ENCODE measurements at places on chromosomes 1 and 21.

DNA sequence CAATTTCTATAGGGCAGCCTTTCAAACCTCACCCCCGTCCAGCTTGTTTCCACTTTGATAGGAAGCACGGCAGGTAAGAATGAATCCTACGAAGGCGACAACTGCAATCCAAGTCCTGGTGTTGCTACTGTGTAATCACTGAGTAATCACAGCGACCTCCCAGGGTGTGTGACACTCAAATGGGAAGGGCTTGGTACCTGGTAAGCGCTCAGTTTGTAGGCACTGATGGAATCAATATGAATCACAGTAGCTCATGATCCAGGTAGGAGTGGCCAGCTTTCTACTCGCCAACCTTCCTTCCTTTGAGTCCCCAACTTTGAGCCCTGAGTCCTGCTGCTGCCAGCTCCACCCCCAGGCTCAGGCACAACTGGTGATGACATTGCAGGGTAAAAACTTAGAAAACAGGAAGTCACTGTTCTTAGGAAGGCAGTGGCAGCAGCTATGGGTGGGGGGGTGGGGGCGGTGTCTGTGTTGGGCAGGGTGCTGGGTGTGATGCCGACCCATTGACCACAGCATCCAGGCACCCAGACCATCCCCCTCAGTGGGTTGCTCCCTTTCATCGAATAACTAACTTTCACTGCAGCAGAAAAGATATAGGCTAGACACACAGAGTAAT, 70.7 kb downstream of the CD247 start:
- DNase-seq, result no peak

- DNase-seq, result no peak
Observed at GRCh38 chr1:114272593-114272992, 118.9 kb upstream of the SYT6 start.

GRCh38 chr1:88186911-88187310, 497.2 kb upstream of the PKN2 start:
- no peak for DNase-seq

- DNase-seq, result no peak
Observed at GRCh38 chr21:44984792-44985440, 45.1 kb downstream of the SLX9 start.

DNA sequence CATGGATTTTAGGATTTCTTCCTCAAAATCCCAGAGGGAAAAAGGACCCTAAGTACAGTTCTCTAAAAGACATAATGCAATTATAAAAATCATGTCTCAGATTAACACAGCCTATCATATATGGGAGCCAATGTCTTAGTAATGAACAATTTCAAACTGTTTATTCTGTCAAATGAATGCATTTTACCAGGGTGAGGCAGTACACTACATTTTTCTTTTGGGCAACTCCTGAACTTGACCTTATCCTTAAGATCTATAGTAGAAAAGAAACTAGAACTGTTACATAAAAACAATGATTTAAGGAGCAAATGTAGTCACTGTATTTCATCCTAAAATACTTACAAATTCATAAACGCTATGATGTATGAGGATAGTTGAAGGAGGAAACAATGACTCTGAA, 226.3 kb upstream of the B3GALT2 start:
- DNase-seq, result no peak

GRCh38 chr21:45109831-45110492, 35.6 kb downstream of the ADARB1 start:
- DNase-seq, result no peak

DNA sequence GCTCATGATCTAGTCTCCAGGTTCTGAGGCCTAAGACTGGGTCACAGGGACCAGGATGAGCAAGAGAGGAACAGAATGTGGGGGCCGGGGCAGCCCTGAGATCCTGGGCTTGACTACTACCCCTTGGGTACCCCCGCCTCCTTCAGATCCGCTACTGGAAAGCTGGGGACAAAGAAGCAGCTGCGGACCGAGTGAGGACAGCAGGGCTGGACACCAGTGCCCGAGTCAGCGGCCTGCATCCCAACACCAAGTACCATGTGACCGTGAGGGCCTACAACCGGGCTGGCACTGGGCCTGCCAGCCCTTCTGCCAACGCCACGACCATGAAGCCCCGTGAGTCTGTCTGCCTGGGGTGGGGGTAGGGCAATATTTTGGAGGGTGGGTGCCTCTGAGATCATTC, 12.5 kb downstream of the TMEM81 start:
- DNase-seq, result no peak

DNA sequence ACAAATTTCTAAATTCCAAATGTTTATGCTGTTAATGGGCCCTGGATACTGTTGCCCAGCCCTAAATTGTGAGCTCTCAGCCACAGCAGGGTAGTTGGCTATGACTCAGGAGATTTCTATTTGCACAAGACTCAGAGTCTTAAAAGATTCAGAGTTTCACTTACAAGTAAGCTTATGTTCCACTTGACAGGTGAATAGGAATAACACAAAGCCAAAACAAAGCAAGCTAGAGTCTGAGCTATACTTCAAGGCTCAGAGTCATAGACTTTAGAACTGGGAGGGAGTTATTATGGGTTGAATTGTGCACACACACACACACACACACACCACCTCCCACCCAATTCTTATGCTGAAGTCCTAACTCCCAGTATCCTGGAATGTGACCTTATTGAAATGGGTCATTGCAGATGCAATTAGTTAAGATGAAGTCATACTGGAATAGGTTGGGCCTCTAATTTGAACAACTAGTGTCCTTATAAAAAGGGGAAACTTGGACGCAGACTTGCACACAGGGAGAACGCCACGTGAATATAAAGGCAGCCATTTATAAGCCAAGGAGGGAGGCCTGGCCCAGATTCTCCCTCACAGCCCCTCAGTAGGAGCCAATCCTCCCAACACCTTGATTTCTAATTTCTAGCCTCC, 30.2 kb downstream of the PRDX6 start:
- DNase-seq, result no peak

GRCh38 chr1:184298440-184299405, 88.1 kb upstream of the C1orf21 start:
- DNase-seq, result no peak

- DNase-seq, result no peak
Observed at GRCh38 chr1:97308131-97308530, 586.5 kb downstream of the PTBP2 start.

GRCh38 chr1:96587222-96587621, 134.4 kb upstream of the PTBP2 start:
- DNase-seq, result no peak

- DNase-seq, result no peak
Observed at GRCh38 chr21:37582590-37582989, 216.0 kb downstream of the DYRK1A start.

DNA sequence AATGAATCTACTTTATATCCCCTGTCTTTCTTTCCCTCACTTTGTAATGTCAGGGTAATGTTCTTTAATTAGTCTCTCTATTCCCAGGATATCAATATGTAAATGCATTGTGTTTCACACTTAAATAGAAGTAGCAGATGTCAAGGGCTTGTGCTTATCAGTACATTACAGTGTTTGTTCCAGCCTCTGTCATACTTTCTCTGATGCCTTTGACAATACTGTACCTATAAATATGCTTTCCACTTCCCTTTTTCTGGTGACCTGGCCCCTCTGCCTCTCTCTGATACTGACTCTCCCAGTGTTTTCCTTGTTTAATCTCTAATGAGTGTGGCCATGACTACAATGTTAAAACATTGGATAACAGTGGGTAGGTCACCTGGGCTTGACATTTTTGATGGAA, 862.0 kb upstream of the NEGR1 start:
- no peak for DNase-seq

DNA sequence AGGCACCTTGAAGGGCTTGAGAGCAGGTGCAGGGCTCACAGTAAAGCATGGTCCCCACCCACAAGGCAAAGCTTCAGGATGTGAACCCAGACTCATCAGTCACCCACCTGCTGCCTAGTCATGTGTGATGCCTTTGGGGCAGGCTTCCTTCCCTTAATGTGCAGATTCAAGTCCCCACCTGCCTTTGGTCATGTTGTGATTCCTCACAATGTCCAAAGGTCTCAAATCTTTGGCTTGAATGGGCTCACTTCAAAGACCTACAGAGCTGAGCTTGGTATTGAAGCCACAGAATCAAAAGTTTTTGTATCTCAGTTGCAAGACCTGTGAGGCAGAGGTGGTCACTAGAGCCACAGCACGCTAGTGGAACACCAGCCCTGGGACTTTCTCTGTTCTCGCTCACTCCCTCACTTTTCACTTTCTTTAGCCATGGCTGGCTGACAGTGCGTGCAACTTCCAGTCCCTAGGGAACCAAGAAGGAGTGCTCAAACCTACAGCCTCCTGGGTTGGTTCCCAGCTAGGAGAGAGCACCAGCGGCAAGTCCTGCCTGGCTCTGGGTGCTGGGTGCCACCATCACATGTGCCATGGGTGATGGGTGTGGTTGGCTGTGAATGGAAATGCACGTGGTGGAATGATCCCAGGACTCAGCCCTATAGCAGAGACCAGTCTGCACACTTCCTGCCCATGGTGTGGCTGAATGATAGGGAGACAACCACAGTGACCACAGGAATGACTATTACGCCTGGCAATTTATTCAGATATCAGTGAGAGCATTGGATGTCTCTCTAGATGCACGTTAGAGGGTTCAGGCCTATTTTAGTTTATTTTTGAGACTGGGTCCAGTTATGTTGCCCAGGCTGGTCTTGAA, 26.4 kb upstream of the CLIC6 start:
- DNase-seq, result no peak

GRCh38 chr1:8540261-8540941, 222.5 kb downstream of the SLC45A1 start:
- DNase-seq, result no peak

GRCh38 chr1:86938450-86938849, 24.0 kb downstream of the HS2ST1 start:
- DNase-seq, result no peak

- no peak for DNase-seq
Observed at GRCh38 chr1:219555806-219556205, 57.1 kb downstream of the ZC3H11B start.

DNA sequence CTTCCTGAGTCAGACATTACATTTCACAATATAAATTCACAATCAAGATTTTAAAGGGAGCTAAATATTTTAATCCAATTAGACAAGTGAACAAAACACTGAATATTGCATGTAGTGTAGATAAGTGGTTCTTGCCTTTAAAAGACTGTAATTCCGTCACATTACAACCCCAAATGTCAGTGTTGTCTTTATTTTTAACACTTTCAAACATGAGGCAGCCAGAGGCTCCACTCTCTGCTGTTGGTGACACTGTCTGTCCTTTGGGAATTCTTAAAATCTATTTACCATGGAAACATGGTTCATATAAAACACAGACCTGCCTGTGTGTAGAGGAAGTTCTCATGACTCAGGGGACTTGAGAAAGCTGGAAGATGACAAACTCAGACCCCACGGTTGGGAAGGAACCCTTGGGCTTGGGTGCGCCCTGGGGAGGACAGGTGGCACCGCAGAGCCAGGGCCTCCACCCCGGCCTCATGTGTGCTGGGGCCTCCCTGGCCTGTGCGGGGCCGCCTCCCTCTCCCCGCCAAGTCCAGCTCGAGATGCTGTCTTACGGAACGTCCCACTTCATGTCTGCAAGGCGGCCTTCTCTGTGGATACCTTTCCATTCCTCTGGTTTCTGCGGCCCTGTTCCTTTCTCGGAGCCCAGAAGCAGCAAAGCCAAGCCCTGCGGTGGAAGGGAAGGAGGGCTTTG, 239.0 kb downstream of the SDCCAG8 start:
- no peak for DNase-seq

DNA sequence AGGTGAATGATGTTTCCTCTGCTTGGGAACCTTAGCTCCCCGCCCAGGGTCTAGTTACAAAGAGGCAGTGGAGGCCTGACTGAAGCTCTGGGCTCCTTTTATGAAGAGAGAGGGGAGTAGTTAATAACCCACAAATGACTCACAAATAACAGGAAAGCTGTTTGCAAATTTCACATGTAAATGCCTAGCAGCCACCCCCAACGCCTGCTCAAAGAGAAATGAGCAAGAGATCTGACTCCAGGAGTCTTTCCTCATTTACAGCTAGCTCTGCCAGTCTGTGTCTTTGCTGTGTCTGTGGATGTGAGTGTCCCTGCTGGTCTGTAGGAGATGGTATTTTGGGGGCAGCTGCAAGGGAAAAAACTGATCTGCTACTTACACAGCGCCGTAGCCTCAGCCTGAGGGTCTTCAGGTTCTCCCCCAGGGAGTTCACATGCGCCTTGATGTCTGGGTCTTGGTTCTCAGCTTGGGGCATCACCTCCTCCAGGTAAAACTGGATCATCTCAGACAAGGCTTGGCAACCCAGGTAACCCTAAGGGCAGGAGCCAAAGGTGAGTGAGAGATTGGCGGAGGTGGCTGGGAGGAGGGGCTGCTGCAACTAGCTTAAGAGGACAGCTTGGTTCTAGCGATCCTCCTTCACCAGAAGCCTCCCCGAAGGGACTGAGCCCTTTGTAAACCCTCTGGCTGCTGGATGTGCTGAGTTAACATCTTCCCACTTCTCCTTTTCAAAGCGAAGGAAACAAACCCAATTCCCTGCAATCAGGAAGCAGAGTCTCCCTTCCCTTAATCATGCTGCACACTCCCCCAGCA, at the start of gene IL19:
Gene IL19 (plus strand): TSS at position 243 of the 807 bp plus-strand sequence. CDS start 65,890 bp downstream, outside the sequence.
- DNase-seq, result no peak

DNA sequence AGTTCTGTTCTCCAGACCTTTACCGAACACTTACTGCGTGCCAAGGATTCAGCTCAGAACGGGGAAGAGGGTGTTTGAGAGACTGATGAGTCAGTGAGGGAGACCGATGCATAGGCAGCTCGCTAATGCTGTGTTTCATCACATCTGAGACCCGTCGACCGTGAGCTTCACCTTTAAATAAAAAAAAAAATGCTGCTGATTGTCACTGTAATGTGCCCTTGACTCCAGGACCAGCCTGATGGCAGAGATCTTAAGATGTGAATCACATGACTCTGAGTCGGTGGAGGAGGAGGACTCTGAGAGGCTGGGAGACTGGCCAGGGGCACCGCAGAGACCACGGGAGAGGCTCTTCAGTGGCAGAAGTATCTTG, 28.8 kb downstream of the SPSB1 start:
- DNase-seq, result no peak

GRCh38 chr1:31791131-31791858, 24.5 kb downstream of the SPOCD1 start:
- DNase-seq, result no peak

DNA sequence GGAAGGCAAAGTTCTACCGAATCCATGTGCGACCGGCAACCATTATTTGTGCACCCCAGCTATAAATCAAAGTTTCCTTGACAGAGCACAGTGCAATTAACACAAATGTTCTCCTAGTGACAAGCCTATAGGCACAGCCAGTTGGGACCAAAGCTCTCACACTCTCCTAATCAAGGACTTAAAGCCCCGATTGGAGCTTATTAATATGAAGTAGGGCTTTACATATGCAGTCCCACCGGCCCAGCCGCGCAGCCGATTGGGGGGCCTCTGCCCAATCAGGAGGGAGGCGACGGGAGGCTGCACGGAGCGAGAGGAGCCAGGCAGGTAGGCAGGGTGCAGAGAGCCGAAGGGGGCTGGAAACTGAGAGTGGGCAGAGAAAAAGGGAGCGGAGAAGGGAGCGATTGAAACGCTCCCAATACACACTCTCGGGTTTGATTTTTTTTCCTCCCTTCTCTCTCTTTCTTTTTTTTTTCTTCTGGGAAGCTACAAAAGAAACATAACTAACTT, at the start of gene ESRRG:
Gene ESRRG (minus strand): TSS at position 156 of the 507 bp plus-strand sequence. CDS start 130 bp downstream, at position 26.
- DNase-seq, result no peak
